A549 treated with dexamethasone at 1 μM for 4 hours (cell line): ENCODE measurements at places on chromosomes 2 and 18. TPM values are rescaled to one million over a fixed set of nuclear protein-coding genes. Genes with fewer than 3 reads are reported as not detected.

The ACVR1 gene
- 19.6 to 22.5 TPM (median 20.3 TPM) in 5 replicates for total RNA-seq

The KIF3C gene
- total RNA-seq = 35.0 to 46.5 TPM (median 44.2 TPM) in 5 replicates

The PIEZO2 gene
- total RNA-seq = 0.44 to 1.2 TPM (median 0.70 TPM) in 5 replicates

The PDCD1 gene
- 0.03 TPM in 1 of 5 replicates, not detected in the others for total RNA-seq

The GREB1L gene
- total RNA-seq = 3.5 to 7.5 TPM (median 5.3 TPM) in 5 replicates

The AKAIN1 gene
- total RNA-seq = not detected in 5 replicates

The LYPD6B gene
- 0.07 TPM in 1 of 5 replicates, not detected in the others for total RNA-seq

The CYBRD1 gene
- total RNA-seq = 26.2 to 35.1 TPM (median 33.0 TPM) in 5 replicates

The CD28 gene
- total RNA-seq = not detected in 5 replicates

The MEP1B gene
- total RNA-seq = 0.05 to 0.09 TPM (median 0.08 TPM) in 3 of 5 replicates, not detected in the others

The SESTD1 gene
- 20.4 to 32.4 TPM (median 27.9 TPM) in 5 replicates for total RNA-seq

The LHCGR gene
- not detected in 5 replicates for total RNA-seq

The HOXD13 gene
- total RNA-seq = 0.12 to 0.19 TPM (median 0.14 TPM) in 5 replicates

The NEDD4L gene
- total RNA-seq = 34.0 to 44.4 TPM (median 42.0 TPM) in 5 replicates

The ALLC gene
- total RNA-seq = 0.05 to 0.11 TPM (median 0.08 TPM) in 3 of 5 replicates, not detected in the others

The EML6 gene
- 0.34 to 1.2 TPM (median 1.0 TPM) in 5 replicates for total RNA-seq

The CRACDL gene
- total RNA-seq = 2.7 to 6.0 TPM (median 4.7 TPM) in 5 replicates

The CABYR gene
- 14.7 to 22.0 TPM (median 16.2 TPM) in 5 replicates for total RNA-seq

The EMX1 gene
- total RNA-seq = 0.07 to 0.28 TPM (median 0.21 TPM) in 4 of 5 replicates, not detected in the other

The ABCG5 gene
- 0.03 TPM in 1 of 5 replicates, not detected in the others for total RNA-seq

The SKA1 gene
- total RNA-seq = 12.4 to 15.3 TPM (median 13.4 TPM) in 5 replicates

The MALL gene
- 154 to 172 TPM (median 164 TPM) in 5 replicates for total RNA-seq

The FRZB gene
- 0.03 to 0.11 TPM (median 0.09 TPM) in 5 replicates for total RNA-seq

The SCN7A gene
- total RNA-seq = not detected in 5 replicates

The OSR1 gene
- 8.3 to 12.3 TPM (median 9.5 TPM) in 5 replicates for total RNA-seq
